EH (cell line): ENCODE measurements at places on chromosomes 7 and 10.
A peak's percentile ranks its signal among the peaks of the same experiment; 100 is the strongest.

DNA sequence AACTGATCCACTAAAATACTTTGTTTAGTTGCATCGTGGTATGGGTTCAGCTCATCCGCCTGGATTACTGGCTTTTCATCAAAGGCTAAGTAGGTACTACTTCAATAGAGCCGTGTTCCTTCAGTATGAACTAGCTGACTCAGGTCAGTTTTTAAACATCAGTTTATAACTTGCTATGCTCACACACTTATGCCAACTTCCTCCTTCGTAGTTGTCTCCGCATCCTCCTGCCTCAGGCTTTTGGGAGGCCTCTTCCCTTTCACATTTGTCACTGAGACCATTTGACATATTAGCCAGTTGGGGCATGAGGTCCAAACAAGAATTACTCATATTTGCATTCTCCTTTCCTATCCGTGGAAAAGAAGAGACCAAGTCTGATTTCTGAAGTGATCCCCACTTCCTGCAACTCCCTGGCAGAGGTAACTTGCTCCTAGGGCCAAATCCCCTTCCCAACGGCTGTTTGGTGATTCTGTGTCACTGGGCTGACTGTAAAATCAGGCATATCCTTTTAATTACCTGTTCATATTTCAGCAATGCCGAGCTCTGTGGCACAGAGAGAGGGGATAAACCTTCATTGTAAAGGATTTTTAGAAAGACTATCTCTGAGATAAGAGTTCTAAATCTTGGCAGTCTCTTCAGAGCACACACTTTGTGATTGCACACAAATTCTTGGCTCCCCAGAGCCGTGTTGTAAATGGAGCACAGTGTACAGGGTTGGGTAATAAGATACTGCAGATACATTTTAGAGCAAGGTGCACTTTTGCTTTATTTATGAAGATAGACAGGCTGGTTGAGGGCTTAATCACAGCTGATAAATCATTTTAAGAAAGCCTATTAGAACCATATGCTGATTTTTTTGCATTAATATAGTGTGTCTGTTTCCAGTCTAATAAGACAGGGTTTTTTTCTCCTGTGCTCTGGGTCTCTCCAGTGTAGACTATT, 108.0 kb downstream of the CREB5 start:
- no peak for DNase-seq

DNA sequence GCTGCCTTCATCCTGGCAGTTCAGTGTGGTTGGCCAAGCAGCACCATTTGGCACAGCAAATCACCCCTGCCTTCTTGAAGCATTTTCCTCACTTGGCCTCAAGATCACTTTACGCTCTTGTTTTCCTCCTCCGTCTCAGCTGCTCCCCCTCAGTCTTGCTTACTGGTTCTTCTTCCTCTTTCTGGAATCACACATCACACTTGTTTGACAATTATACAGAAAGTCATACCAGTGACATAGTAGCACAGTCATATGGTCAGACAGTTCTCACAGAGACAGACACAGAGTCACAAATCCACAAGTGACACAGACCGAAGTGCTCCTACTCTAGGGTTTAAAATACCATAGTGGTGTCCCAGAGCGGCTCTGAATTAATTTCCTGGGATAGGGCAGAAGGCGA, 43.8 kb upstream of the ARL4A start:
- DNase-seq = no peak

GRCh38 chr7:107860279-107860961, 30.6 kb upstream of the DLD start:
- no peak for DNase-seq

- DNase-seq = peak; percentile 32
Observed at GRCh38 chr10:104925232-104925851, 284.3 kb downstream of the SORCS3 start.

- DNase-seq = peak; percentile 77
Observed at GRCh38 chr10:100998991-100999741, 442 bp upstream of the LZTS2 start.

DNA sequence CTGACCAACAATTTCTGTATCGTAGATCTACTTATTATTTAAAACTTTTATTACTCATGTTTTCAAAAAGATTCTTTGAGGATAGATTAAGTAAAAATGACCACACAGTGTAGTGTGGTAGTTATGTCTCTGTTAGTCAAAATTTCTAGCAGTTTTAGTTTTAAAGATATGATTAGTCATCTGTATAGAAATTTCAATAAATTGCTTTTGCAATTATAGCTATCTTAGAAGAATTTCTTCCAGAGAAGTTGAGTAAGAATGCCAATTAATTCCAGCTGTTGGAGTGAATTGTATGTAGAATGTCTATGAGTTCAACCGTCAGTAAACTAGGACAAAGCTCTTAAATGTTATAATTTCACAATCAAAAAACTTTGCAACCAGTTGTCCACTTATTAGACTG, 229.7 kb downstream of the CDK14 start:
- peak; percentile 85 for DNase-seq

GRCh38 chr7:142916508-142916907, 17.0 kb downstream of the TRPV5 start:
- DNase-seq = no peak
